ENCODE measurements at places on chromosomes 3 and 15. TPM values are rescaled to one million over a fixed set of nuclear protein-coding genes. Genes with fewer than 3 reads are reported as not detected.

- peak; percentile 57 for DNase-seq
Observed at GRCh38 chr15:66703540-66703941, 1.5 kb downstream of the SMAD6 start.

GRCh38 chr3:5165698-5166097, 21.8 kb upstream of the EDEM1 start:
- DNase-seq = no peak

Gene HYAL1
- 1.2 TPM for total RNA-seq

DNA sequence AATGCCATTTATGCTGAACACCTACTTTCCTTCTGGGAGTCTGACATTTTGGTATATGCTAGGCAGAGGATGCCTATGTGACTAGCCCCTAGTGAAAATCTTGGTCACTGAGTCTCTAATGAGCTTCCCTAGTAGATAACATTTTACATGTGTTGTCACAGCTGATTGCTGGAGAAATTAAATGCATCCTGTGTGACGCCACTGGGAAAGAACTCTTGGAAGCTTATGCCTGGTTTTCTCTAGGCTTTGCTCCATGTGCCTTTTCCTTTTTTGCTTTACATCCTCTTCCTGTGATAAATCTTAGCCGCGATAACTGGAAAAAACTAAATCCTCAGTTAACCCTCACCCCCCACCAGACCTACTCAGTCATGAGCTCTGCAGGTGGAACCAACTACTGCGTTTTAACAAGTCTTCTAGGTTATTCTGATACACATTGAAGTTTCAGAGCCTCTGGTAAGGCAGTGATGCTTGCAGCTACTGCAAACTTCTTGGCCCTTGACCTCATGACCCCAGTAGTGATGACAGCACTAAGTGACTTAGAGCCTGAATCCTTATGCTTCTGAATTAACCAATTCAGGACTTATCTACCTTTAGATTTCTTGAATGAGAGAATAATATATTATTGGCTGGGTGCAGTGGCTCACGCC, 292.4 kb upstream of the SOX14 start:
- no peak for DNase-seq

Gene PLA2G4B
- total RNA-seq = 10.7 TPM

- DNase-seq = no peak
Observed at GRCh38 chr3:16031434-16031833, 143.0 kb upstream of the GALNT15 start.

Gene SLC15A2
- 18.2 TPM for total RNA-seq

DNA sequence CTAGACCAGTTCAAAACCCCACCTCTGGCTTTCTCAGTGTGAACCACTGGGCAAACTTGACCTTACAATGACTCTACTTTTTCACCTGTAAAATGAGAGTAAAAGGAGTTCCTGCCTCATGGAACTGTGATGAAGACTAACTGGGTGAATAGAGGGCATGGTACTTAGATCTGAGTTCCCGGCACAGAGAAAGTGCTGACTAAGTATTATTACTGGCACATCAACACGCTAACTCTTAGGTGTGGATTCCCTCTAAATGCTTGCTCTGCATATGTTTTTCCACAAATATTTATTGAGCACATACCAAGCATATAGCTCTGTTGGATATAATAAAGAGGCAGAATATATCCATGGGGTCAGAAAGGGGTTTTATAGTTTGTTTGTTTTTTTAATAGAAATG, 437.8 kb downstream of the MAGI1 start:
- no peak for DNase-seq

DNA sequence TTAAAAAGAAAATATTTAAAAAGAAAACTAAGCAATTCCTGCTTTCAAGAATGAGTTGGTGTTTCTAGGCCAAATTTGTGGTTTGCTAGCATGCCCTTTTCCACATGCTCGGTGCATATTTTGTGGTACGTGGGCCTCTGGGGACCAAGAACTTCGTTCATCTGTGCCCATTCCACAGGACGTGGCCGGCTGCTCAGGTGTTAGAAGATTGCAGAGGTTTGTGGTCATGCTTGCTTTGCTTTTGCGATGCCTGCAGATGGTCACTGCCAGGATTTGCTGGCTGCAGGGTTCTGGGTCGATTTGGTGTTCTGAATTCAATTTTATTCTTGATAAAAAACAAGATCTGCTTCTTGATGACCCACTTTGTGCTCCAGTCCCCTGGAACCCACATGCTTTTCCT, 7.5 kb downstream of the PSTPIP1 start:
- no peak for DNase-seq

GRCh38 chr3:190108804-190109203, 11.9 kb downstream of the P3H2 start:
- DNase-seq = no peak
